ENCODE measurements at places on chromosomes 2 and 18.

DNA sequence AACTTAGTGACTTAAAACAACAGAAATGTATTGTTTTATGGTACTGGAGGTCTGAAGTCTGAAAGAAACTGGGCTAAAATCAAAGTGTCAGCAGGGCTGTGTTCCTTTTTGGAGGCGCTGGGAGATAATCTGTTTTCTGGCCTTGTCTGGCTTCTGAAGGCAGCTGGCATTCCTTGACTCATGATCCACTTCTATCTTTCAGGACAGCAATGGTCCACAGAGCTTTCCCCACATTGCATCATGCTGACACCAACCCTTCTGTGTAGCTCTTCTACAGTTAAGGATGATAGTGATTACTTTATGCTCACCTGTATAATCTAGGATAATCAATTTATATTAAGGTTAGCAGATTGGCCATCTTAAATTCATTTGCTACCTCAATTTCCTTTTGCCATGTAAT, 392.1 kb downstream of the TDRD15 start:
- no peak for DNase-seq

DNA sequence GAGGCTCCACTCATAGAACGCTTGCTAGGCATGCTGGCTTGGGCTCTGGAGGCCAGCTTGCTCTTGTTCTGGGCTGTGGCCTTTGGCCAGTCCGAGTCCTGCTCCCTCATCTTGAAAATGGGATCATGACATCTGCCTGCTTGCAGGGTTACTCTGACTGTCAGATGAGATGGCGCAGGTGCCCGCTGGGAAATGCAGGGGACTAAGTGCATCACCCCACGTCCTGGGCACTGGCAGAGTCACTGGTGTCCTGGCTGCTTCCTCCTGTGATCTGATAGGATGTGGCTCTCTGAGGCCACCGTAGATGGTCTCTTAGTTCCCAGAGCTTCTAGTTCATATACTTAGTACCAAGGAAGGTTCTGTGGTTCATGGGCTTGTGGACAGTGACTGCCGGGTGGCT, 18.5 kb downstream of the LDLRAD4 start:
- no peak for DNase-seq

GRCh38 chr2:215556979-215557378, 121.1 kb upstream of the FN1 start:
- DNase-seq: no peak

DNA sequence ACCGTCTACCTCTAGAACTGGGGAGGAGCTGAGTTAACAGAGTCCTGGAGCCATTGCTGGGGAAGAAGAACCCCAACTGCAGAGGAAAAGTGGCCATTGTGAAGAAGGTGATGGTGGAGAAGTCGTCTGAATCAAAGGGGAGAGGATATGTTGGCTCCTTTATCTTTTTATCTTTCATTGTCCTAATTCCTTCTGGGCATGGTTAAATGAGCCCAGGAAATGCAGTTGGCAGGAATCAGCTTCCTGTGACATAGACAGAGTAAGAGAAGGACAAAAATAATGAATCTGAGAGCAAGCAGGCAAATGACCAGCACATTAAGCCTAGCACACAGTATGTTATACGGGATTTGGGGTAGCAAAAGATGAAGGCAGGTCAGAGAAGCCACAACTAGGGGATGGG, 16.0 kb upstream of the ACTR3 start:
- DNase-seq: no peak

Measured in stimulated activated CD8-positive, alpha-beta memory T cell treated with anti-CD3 and anti-CD28 coated beads, Interleukin-4, amount 100 ng/mL, for 4 hours (primary cell).